ENCODE measurements at places on chromosomes 7 and 10.

- no peak for DNase-seq
Observed at GRCh38 chr10:64115908-64116643, 594.9 kb downstream of the REEP3 start.

DNA sequence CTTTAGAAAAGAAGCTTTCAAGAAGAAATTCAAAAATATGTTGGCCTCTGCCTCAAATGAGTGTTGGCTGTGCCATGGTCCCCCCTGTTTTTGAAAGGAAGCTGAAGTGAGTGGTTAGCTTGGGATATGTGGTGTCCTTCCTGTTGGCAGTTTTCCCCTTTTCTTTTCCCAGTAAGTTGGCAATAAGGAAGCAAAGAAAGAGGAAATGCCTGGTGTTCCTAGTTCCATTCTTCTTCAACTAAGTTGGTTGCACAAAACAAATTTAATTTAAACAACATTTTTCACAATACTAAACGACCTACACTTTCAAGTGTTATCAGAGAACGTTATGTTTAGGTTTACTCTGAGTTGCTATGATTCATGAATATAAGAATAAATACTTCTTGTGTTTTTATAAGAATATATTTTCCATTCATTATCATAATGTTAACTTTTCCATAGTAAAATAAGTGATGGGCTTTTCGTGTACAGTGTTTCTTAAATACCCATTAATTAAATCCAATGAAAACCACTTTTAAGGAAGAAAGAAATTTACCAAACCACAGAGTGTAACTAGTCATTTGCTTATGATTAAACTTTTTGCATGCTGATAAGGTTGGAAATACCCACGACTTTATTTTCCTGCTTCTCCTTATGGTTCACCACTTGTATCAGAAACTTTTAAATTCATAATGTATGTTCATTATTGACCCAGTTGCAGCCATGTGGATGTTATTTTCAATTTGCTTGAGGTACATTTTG lies 7.7 kb downstream of the HDAC9 start:
- no peak for DNase-seq

- DNase-seq = no peak
Observed at GRCh38 chr7:39811161-39811614, 138.9 kb upstream of the CDK13 start.

- DNase-seq = no peak
Observed at GRCh38 chr7:98808751-98809460, 60.9 kb downstream of the TMEM130 start.

DNA sequence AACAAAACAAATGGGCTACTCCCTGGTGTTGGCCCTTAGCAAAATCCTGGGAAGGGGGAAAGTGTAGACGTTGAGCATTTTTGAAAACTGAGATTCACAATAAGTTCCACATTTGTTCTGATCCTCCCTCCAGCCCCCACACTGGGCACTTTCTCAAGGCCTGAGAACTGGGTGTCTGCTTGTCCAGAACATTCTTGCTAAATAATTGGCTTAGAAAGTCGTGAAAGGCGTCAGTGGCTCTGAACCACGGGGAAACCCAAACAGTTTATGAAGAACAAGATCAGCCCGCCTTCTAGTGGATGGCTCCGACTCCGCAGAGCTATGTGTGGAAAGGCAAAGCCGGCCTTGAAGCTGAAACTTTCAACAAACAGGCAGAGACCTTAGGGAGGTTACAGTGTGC lies 370.1 kb downstream of the PRPF18 start:
- no peak for DNase-seq

GRCh38 chr7:149620961-149621360 lies 123.4 kb upstream of the ZNF746 start:
- DNase-seq = no peak

DNA sequence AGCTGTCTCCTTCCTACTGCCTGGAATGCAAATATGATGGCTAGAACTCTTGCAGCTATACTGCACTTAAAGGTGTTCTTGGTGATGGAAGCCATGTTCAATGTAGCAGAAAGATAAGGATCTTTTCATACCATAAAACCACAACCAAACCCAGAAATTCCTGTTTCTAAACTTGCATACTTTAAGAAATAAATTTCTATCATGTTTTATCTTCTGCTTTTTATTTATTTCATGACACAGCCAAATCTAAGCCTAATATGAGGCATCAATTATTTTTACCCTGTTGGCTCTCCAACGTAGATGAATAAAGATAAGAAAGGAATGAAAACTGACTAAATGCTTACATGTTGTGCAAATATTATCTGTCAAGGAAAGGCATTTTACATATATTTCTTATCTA lies 224.1 kb downstream of the DOCK4 start:
- no peak for DNase-seq

DNA sequence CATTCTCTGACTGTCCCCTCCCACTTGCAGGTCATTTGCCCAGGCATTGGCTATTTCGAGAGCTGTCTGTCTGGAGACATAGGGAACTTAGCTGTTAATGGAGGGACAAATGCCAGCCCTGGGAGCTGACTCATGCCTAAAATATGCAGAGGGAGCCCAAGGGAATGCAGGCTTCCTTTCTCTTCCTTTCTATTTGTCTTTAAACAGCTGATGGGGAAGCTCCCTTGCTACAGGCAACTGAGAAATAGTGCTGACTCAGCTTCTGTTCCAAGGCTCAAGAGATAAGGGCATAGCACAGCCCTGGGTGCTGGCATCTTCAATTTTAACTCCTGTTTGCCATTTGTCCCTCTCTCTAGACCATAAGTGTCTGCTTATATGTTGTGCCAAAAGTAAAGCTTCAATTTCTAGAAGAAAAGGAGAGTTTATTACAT lies 82.7 kb upstream of the C1GALT1 start:
- peak; percentile 63 for DNase-seq

- no peak for DNase-seq
Observed at GRCh38 chr7:90961037-90961725, 303.1 kb upstream of the FZD1 start.

DNA sequence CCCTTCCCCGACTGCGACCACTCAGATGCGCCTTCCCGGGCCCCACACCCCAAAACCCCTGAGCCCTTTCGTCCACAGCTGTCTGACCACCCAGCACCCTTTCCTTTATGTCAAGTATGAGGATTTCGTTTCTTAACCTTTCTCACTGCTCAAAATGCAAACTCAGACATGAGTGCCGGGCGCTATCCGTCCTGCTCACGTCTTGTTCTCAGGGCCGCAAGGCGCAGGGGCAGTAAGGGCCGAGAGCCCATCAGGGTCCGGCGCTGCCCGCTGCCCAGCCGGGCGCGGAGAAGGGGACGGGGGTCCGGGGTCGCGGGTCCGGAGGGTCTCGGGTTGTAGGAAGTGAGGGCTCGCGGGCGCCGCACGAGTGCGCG lies 670 bp upstream of the RBM33 start:
- DNase-seq = no peak

- peak; percentile 94 for DNase-seq
Observed at GRCh38 chr10:72260239-72260975, 13.3 kb upstream of the DDIT4 start.

DNA sequence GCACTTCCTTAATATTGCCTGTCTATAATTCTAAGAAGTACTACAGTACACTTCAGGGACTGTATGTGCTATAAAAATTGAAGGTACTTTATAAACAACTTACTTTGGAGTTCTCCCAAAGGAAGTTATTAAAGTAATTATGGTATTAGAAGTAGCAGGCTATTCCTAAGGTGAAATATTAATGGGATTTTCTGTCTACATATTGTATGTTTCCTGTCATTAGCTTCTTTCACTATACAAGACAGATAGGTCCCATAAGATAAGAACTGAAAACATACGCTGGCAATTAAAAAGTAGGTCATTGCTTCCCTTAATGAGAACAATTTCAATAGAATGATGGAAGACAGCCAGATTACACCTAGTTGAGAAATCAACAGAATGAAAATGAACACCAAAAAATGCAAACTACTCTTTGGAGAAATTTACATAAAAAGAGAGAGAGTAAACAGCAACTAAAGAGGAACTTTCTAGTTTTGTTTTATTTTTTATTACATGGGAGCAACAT lies 147.0 kb downstream of the HBP1 start:
- DNase-seq = no peak

DNA sequence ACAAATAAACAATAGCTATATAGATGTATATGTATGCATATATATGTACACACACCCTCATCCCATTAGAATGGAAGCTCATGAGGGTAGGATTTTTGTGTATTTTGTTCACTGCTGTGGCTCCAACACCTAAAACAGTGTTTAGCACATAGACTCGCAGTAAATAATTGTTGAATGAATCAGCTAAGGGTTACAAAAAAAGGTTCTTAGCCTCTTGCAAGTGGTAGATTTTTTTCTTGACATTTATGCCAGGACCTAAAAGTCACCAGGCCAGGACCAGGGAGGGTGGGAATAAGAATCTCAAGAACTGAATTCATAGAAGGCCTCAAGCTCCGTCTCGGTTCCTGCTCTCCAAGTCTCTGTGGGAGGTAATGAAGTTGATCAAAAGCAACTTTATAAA lies 82.5 kb upstream of the CAPZA2 start:
- DNase-seq = no peak

DNA sequence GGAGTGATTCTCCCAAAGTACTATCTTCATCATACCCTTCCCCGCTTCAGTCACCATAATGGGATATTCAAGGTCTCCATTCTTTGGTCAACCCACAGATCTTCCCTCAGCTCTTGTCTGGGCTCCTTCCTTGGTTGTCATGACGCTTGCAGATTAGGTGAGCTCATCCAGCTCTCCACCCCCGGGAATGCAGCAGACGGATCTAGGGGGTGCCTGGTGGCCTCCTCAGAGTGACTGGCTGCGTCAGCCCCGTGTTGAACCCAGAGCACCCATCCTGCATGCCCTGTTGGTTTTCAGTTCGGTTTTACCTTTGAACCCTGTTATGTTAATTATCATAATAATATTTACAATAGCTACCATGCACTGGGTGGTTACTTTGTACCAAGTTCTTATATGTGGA lies 6.4 kb downstream of the NEURL1 start:
- DNase-seq = no peak

DNA sequence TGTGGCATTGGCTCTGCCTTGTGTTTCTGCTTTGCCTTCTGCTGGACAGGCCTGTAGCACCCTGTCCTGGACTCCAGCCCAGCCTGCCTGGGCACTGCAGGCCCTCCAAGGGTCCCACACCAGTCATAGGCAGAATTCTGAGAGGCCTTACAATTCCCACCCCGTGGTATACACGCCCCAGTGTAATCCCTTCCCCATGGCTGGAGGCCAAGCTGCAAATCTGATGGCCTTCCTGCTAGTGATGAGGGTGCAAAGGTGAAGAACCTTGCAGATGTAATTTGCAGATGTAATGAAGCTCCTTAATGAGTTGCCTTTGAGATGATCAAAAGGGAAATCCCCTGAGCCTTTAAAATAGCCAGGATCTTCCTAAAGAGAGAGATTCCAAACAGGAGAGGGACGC lies 325.1 kb upstream of the ZNF32 start:
- no peak for DNase-seq

GRCh38 chr7:42241424-42241823 lies 4.4 kb upstream of the GLI3 start:
- no peak for DNase-seq

DNA sequence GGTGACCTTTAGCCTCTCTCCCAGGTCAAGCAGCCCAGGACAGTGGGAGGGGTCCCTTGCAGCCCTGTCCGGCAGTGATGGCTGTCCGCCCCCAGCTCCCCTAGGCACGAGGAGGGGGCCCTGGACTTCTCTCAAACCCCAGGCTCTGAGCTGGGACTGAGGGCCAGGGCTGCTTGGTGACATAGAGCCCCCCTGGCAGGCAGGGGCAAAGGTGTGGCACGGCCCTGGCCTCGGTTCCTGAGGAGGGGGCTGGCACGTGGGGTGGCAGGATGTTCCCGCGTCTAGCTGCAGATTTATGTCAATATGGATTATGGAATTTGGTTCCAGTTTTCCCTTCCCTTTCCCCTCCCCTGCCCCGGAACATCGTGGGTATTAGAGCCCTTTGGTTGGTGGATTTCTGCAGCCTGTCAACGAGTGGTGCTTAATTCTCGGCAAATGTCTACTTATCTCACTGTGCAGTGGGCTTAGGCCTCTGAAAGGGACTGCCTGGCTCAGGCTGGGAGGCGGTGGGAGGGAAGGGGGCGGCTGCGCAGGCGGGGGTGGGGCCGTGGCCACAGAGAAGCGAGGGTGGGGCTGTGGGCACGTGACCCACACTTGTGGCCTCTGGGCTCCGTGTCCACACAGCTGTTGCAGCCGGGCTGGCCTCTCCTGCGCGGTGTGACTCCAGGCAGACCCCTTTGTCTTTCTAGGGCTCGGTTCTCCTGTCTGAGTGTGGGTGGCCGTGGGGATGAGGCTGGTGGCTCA lies 19.3 kb downstream of the UNCX start:
- no peak for DNase-seq

DNA sequence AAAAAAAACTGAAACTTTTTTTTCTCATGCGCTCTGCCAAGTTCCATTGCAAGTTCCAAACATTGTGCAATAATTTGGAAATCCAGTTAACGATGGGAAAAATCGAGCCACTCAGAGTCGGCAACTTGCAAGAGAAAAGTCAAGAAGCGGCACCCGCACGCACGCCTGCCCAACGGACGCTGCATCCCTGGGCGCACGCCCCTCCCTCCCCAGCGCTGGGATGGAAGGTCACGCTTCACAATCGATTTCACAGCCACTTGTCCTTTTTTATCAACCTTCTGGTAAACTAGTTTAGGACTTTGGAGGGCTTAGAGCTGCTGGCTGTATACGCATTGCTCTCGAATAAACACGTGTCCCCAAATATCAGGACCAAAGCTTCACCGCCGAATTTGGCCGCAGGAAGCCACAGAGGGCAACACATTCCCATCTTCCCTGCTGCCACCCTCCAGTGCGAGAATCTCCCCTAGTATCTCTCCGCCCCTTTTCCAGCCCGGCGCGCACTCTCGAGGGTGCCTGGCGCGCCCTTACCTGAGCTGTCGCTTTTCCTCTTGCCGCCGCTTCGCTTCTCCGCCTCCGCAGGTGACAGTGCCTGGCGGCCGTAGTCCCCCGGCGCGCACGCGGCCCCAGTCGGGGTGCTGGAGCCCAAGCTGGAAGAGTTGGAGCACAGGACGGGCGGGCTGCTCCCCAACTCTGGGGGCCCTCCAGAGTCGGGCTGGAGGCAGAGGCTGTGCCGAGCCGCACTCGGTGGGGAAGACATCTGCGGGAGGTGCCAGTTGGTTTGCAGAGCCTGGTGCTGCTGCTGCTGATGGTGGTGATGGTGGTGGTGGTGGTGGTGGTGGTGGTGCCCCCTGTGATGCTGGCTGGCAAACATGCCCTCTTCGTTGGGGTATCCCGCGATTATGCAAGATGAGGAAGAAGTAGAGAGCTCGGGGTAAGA lies 857 bp downstream of the MEOX2 start:
- peak; percentile 75 for DNase-seq

All from left lobe of liver (tissue), 2 donors.